ENCODE measurements at places on chromosomes 3 and 15.

GRCh38 chr3:71703797-71704196 lies 21.4 kb downstream of the EIF4E3 start:
- no peaks in the 10 kb centered on the region for H3K27me3 ChIP-seq
- H3K27ac ChIP-seq = peak overlapping the region; percentile 74
- no peak overlapping the region for H3K4me3 ChIP-seq
- H3K36me3 ChIP-seq = peaks cover 40% of the 10 kb centered on the region
- H3K4me1 ChIP-seq = peaks cover 35% of the 10 kb centered on the region

- no peaks in the 10 kb centered on the region for H3K36me3 ChIP-seq
- no peak for DNase-seq
- peaks cover 9% of the 10 kb centered on the region for H3K27me3 ChIP-seq
- no peak overlapping the region for H3K4me3 ChIP-seq
- no peaks in the 10 kb centered on the region for H3K4me1 ChIP-seq
These were observed 6.1 kb downstream of the CYP1A2 start for GRCh38 chr15:74754593-74755215.

GRCh38 chr3:50430950-50431435 lies 71.7 kb upstream of the TMEM115 start:
- H3K27me3 ChIP-seq = no peaks in the 10 kb centered on the region
- H3K36me3 ChIP-seq = peaks cover 4% of the 10 kb centered on the region
- H3K27ac ChIP-seq = peak overlapping the region; percentile 64
- DNase-seq = no peak

- H3K4me3 ChIP-seq = no peak overlapping the region
- peaks cover 27% of the 10 kb centered on the region for H3K27me3 ChIP-seq
- no peaks in the 10 kb centered on the region for H3K4me1 ChIP-seq
These were observed 333.4 kb downstream of the THSD4 start for GRCh38 chr15:71448688-71449114.

GRCh38 chr3:11566916-11567315 lies 76.8 kb downstream of the VGLL4 start:
- peaks cover 24% of the 10 kb centered on the region for H3K36me3 ChIP-seq
- H3K4me3 ChIP-seq = no peak overlapping the region
- DNase-seq = no peak
- H3K27ac ChIP-seq = no peak overlapping the region
- H3K27me3 ChIP-seq = no peaks in the 10 kb centered on the region

DNA sequence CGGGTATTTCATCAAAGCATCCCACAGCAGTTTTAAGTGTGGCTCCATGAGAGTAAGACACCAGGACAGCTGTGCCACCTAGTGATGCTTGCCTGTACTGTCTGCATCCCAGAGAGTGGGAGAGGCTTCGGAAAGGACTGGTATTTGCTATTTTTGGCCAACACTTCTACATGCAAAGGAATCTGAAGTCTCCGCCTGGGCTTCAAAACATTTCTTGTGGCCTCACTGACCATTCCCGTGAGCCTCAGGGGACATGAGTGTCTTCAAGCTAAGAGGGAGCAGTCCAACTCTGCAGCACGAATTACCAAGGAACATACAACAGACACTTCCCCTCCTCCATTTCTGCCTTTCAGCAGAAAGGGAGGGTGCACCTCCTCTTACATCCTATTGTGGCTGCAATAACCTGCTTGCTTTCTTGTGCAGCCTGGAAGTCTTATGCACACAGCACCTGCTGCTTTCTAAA lies 177.5 kb downstream of the RORA start:
- no peak for DNase-seq
- H3K36me3 ChIP-seq = no peaks in the 10 kb centered on the region
- H3K4me1 ChIP-seq = peaks cover 3% of the 10 kb centered on the region
- peaks cover 42% of the 10 kb centered on the region for H3K27me3 ChIP-seq
- no peak overlapping the region for H3K27ac ChIP-seq

DNA sequence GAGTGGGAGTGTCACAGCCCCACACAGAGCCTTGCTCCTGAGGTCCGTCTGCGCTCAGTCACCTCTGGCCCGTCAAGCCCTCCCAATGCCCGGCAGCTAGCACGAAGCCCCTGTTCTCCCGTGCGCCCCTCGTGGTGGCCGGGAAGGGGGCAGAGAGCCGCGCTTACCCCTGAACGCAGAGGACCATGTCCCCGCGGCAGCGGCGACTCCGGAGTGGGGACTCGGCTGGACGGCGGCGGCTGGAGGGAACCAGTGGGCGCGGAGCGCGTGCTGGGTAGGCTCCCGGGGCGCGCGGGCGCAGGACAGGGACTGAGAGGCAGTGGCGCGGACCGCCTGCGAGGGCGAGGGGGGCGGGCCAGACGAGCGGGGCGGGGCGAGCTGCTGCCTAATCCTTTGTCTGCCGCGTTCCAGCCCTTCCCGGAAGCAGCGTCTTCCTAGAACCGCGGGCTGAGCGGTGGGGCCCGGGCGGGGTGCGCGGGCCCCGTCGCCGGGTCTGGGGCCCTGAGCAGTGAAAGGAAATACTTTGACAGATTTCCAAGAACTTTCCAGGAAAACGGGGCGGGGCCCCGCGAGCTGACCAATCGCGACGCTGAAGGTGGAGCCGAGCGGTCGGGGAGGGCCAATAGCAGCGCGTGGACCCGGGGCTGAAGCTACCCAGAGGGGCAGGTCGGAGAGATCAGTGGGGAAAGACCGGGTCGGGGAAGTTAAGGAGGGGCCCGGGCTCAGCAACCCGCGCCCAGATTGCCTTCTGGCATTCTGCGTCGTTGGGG lies at the start of gene CISH:
Gene CISH, minus strand, starts transcription at position 311 of the 770 bp plus-strand sequence. Its CDS starts 124 bp downstream, at position 187.
- peak; percentile 84 for DNase-seq
- peaks cover 63% of the 10 kb centered on the region for H3K36me3 ChIP-seq
- peak within 1 kb of the TSS; percentile 97 for H3K27ac ChIP-seq
- no peaks in the 10 kb centered on the region for H3K27me3 ChIP-seq

DNA sequence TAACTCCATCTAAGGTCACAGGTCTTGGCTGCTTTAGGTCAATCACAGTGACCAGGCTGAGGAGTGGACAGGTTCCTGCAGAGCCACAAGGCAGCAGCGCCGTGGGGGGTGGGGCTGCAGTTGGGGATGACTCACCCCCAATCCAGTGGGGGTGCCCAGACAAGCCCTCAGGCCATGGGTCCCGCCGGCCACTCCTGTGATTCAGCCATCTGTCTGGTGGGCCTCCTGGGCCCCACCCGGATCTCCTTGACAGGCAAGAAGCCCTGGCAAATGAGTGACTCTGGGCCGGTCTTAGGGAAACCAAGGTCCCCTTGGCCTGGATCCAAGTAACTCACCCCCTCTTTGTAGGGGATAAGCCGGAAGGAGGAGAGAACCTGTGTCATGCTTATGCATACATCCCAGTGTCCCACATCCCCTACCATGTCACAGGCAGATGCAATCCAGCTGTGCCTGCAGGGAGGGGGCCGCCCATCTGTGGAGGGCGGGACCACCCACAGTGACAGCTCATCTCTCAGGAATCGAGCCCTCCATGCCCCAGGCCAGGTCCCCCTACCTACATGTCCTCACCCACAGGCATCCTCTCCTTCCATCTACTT lies 495 bp upstream of the COL7A1 start:
- H3K4me1 ChIP-seq = peaks cover 4% of the 10 kb centered on the region
- no peak for DNase-seq
- H3K4me3 ChIP-seq = peak overlapping the region; percentile 0
